H7 (cell line): ENCODE measurements at places on chromosomes 4 and X.

DNA sequence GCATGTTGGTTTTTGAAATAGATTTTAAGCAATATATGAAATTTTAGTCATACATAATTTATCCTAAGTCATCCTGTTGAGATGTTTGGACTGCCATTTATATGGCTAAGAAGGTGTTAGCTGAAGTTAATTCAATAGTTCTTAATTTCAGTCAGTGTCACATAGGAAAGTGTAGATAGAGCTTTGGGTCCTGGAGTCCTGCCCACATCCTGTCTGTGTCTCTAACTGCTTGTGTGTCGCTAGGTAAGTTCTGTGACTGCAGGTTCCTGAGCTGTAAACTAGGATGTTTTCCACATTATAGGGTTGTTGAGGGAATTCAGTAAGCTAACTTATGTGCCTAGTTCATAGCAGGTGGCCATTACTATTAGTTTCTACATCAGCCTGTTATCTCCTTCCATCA, 20.7 kb downstream of the OFD1 start:
- no peak for DNase-seq

GRCh38 chrX:134158821-134159512, 78.0 kb upstream of the CCDC160 start:
- no peak for DNase-seq

GRCh38 chr4:132614682-132615081, 534.4 kb upstream of the PCDH10 start:
- DNase-seq, result no peak

DNA sequence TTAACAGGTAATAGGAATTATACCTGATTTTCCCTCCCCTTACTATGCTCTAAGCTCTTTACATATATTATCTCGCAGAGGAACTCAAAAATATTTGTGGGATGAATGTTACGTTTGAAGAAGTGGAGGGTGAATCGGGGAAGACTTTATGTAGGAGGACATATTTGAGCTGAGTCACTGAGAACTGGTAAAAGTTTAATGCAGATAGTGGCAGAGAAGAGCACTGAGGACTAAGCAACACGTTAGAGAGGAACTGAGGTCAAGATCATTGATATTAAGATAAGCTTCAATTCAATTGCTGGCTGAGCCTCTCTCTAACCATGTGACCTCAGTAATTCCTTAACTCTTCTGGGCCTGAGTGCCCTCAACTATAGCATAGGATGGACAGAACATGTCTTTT, 26.4 kb upstream of the ELOVL6 start:
- no peak for DNase-seq

- no peak for DNase-seq
Measured at GRCh38 chr4:76260571-76260970, 9.1 kb downstream of the FAM47E start.

DNA sequence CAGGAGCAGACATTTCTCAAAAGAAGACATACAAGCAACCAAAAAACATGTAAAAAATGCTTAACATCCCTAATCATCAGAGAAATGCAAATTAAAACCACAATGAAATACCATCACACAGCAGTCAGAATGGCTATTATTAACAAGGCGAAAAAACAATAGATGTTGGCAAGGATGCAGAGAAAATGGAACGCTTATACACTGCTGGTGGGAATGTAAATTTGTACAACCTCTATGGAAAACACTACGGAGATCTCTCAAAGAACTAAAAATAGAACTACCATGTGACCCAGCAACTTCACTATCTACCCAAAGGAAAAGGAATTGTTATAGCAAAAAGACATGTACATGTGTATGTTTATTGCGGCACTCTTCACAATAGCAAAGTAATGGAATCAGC, 71.5 kb downstream of the PPP4R3C start:
- no peak for DNase-seq

DNA sequence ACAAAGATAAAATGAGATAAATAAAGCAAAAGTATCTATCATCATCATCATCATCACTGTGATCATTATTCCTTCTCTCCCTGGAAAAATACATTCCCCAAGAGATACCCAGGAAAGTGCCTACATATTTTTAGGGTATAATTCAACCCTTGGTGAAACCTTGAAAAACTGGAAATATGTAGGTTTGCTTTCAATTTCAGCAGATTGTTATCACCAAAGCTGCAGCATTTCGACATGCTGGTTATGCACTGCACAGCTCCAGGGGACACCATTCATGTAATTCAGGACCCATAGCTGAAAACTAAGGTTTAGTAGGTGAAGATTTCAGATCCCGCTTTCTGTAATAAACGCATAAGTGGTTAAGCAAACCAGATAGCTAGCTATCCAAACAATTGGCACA, 28.4 kb upstream of the FBXW7 start:
- no peak for DNase-seq

DNA sequence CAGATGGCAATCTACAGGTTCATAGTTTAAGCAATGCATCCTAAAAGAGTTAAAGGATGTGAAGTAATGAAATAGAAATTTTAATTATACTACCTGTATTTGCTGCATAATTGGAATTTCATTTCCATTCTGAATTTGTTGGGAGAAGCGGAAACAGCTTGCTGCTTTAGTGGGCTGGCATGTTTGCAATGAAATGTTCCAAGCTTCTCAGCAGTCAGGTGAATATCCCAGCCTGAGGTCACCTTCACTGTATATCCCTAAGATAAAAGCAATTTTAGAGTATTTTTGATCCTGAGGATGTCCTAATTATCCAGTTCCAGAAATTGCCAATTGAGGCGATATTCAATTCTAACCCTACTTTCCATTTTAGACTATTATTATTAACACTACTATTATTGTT, 136.1 kb upstream of the ARSJ start:
- no peak for DNase-seq

- no peak for DNase-seq
Measured at GRCh38 chr4:1964971-1965370, 43.8 kb downstream of the NELFA start.

- DNase-seq, result no peak
Measured at GRCh38 chrX:53458082-53458481, 23.9 kb upstream of the HSD17B10 start.

- DNase-seq, result no peak
Measured at GRCh38 chrX:151729056-151729725, 5.4 kb upstream of the CNGA2 start.

GRCh38 chrX:257681-258289, 23.4 kb upstream of the PLCXD1 start:
- peak; percentile 42 for DNase-seq

DNA sequence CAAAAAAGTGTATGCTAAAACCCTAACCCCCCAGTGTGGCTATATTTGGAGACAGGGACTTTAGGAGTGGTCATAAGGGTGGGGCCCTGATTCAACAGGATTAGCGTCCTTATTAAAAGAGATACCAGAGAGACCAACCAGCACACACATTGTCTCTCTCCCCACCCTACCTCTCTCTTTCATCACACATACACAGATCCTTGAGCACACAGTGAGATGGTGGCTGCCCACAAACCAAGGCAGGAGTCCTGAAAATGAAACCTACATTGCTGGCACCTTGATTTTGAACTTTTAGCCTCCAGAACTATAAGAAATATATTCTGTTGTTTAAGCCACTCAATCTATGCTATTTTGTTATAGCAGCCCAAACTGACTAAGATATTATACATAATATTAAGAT, 224.2 kb downstream of the KDR start:
- DNase-seq, result no peak

- no peak for DNase-seq
Measured at GRCh38 chr4:10811991-10812390, 127.4 kb upstream of the CLNK start.

GRCh38 chr4:7198440-7199128, 6.2 kb downstream of the SORCS2 start:
- DNase-seq, result peak; percentile 51

DNA sequence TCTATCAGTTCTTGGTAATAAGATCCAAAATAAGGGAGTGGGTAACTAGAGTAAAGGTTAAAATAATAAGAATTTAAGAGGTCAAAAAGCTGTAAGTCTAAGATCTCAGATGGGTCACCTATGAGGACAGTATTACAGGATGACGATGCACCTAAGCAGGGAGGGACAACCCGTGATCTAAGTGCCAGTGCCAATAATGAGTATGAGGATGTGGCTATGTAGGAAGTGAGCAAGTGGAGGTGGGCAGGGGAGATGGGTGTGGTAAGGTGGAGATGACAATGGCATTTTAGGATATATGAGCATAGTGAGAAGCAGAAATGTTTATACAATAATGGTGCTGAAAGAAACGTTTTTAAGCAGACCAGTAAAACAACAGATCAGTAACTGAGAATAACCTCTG, 19.3 kb downstream of the CCDC158 start:
- no peak for DNase-seq

GRCh38 chr4:172630280-172630679, 538.3 kb upstream of the GALNT7 start:
- DNase-seq, result no peak

DNA sequence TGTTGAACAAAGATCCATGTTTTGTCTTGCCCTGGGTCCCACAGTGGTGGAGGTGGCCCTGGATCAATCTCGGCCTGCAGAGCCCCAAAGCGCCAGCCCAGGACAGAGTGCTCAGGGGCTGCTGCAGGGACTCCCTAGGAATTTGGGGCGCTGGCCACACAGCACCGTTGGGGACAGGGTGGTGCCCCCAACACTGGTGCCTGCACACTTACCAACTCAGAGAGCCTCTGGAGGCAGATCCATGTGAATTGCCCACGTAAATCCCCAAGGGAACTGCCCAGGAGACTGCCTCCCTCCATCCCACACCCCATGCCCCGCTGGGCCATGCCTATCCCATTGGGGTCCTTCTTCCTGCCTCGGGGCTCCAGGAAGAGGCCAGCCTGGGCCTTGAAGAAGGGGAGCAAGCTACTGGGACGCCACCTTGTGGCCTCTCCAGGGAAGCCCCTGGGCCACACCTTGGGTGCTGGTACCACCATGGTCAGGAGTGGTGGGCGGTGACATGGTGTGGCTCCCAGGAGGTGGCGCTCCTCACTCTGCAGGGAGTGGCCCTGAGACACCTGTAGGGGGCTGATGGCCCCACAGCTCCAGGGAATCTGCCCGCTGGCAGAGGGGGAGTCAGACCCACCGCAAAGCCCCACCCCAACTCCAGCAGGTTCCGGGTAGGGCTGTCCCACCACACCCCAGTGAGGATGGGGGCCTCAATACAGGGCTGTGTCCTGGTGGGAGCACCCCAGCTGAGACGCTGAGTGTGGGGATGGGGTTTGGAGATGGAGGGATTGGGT, 22.8 kb downstream of the CFAP99 start:
- DNase-seq, result peak; percentile 97

DNA sequence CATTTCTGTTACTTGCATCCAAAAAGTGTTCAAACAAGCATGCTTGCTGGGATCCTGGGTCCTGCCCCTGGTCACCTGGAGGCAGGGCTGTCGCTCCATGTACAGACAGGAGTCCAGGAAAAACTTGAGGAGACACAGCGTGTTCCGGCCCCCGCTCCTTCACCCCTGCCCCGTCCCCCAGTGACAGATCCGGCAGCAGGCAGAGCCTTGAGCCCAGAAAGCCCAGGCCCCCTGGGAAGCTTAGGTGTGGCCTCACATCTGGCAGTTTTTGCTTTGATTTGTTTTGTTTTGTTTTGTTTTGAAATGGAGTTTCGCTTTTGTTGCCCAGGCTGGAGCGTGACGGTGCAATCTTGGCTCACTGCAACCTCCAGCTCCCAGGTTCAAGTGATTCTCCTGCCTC, 67.0 kb downstream of the TRMT44 start:
- peak; percentile 55 for DNase-seq

GRCh38 chr4:156303708-156304107, 350.0 kb upstream of the CTSO start:
- DNase-seq, result no peak

GRCh38 chrX:44043496-44043895, 70.3 kb upstream of the NDP start:
- no peak for DNase-seq

- no peak for DNase-seq
Measured at GRCh38 chr4:8308144-8308543, 38.6 kb downstream of the HTRA3 start.

DNA sequence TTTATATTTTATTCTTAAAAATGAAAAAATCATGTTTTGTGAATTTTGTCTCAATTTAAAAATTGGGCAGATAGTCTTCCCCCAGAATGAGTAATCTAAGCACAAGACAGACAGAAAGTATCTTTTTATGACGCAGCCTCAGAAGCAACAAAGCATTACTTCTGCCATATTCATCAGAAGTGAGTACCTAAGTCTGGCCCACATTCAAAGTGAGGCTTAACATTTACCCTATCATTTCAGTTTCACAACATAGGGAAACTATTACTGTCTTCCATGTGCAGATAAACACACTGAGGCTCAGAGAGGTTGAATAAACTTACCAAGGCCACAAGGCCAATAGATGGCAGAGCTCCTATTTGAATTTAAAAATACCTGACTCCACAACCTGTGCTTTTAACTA, 4.4 kb upstream of the PRDX4 start:
- no peak for DNase-seq

GRCh38 chr4:97582890-97583289, 560.4 kb downstream of the STPG2 start:
- DNase-seq, result no peak

- DNase-seq, result no peak
Measured at GRCh38 chr4:124484940-124485339, 227.6 kb downstream of the ANKRD50 start.

DNA sequence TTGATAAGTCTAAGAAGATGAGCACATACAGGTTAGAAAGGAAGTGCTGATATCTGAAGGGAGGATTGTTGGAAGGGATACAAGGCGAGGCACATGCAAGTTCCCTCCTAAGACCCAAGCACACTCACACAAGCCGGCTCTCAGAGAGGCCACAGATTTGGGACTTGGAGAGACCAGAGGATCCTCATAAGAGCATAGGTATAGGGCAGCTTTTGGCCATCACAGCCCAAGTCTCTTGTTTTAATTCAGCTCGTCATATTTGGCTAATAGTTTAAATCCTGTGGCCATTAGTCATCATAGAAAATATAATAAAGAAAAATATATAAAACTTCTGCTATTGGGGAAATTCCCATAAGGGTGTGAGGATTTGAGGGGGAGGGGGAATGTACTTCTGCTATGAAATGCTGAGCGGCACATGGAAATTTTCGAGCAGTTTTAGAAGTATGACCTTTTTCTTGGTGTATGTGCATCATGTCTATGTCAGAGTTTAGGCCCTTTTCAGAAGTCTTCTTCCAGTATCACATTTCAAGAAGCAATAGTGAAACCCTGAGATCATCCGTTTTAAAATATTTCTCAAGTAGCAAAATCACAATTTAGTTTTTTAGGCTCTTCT, 97.7 kb downstream of the NFKB1 start:
- no peak for DNase-seq

DNA sequence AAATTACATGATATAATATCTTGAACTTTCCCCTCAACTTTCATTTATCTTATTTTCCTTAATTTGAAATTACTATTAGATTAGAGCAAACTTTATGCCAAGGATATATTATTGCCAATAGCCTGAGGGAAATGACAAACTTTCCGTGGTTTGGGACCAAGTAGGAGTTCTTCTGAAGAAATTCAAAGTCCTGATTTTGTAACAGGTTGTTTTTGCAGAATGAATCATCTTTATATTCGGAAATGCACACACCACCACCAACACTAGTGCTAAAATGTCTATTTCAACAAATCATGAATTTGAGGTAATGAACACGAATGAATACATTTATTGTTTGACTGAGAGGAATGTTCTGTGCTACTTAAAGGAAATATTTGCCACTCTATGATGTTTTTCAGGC, 226.7 kb downstream of the GRIA2 start:
- no peak for DNase-seq
